ENCODE measurements at places on chromosomes 1 and 21.

DNA sequence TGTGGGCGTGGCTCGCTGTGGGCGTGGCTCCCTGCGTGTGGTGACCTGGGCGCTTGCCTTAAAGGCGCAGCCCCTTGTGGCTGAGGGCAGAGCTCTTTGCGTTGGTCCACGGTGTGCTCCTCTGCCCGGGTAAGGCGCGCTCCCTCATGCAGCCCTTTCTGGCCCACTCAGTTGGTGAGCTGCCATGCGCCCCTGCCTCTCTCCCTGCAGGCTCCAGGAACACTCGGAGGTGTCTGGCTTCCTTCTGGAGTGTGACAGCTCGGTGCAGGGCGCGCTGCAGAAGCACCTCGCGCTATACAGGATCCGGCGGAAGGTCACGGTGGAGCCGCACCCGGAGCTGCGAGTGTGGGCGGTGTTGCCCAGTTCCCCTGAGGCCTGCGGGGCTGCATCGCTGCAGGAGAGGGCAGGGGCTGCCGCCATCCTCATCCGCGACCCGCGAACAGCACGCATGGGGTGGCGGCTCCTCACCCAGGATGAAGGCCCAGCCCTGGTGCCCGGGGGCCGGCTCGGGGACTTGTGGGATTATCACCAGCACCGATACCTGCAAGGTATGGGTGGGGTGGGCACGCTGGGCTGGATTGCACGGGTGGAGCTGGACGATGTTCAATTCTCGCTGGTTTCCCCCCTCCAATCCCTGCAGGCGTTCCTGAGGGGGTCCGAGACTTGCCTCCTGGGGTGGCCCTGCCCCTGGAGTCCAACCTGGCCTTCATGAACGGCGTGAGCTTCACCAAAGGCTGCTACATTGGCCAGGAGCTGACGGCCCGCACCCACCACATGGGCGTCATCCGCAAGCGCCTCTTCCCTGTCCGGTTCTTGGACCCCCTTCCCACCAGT, 9.1 kb downstream of the IBA57 start:
- no peak for DNase-seq

DNA sequence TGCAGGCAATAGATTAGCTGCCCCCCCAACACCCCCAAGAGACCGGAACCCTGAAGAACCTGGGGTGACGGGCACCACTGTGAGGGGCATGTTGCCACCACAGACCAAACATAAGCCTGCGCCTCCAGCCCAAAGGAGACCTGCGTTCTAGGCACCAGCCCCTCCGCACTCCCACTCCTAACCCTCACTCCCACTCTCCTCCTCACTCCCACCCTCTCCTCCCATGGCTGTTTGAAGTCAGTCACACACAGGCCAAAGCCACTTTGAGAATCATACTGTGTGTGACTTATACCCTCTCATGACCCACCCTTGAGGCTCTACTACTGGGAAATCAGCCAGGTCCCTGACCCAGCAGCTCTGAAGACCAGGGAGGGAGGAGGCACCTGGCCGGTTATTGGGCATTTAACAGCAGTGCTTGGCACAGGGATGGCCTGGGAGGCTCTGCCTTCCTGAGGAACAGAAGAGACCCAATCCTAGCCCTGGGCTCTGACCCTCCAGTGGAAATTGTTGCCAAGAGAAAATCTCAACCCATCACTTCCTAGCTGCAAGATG, 43.5 kb downstream of the FBXO2 start:
- DNase-seq: no peak

GRCh38 chr1:8858112-8858668, 20.3 kb downstream of the ENO1 start:
- peak; percentile 84 for DNase-seq

DNA sequence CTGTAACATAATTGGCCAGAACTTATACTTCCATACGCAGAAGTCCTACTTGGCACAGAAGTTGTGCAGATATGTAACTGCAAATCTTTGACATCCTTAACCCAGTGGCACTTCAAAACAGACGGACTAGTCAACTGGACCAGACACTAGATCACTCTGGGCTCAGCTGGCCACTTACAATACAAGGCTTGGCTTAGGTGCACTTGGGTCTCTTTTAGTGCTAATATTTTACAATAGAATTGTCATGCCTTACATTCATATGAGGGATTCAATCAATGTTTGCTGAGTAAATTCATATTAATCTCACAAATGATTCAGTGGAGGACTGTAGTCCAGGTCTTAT, 20.1 kb downstream of the XKR8 start:
- no peak for DNase-seq

- DNase-seq: no peak
These were observed at the start of gene GJA8 for GRCh38 chr1:147902253-147902845. Gene GJA8 (plus strand): TSS chr1:147902795. CDS start chr1:147907956, 5,161 bp downstream.

DNA sequence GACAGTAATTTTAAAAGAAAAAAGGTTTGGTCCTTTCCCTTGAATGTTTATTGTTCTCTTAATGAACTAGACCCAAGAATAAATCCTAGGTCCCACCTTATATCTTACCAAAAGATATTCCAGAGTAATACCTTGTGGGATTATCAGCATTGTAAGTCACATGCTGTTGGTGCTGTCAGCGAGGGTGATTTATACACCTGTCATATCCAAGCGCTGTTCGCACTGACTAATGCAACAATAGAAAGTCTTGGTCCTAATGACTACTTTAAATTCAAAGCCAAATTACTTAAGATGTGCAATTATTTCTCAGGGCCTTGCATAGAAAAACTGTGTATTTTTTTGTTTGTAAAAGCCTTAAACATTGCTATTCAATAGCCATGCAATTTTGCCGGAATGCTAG, 6.9 kb downstream of the GPR88 start:
- DNase-seq: no peak

GRCh38 chr21:46057111-46057709, 40.7 kb upstream of the COL6A2 start:
- DNase-seq: no peak

DNA sequence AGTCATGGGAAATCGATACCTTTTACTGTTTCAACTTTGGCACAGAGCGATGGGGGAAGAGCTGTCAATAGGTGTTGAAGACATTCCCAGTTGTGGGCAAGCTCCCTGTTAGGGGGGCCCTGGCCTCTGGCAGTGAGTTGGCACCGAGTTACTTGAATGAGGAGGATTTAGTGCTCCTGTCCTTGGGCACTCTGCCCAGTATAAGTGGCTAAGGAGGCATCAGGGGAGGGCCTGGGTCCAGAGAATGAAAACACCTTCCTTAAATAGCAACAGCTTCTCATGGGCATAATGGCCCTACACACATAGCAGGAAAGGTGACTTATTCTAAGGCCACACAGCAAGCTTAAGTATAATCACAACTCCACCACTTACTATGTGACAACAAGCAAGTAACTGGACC, 664.4 kb downstream of the PTPRU start:
- no peak for DNase-seq

GRCh38 chr1:84541679-84542078, 32.6 kb downstream of the CTBS start:
- no peak for DNase-seq
